Spinal cord (tissue), 10 donors: ENCODE measurements at places on chromosomes 5 and 9. TPM values are rescaled to one million over a fixed set of nuclear protein-coding genes. Genes with fewer than 3 reads are reported as not detected.

DOCK2 gene
- 5.8 TPM for polyA plus RNA-seq

GRCh38 chr5:93611976-93612854 lies 29.2 kb downstream of the NR2F1 start:
- no peak for DNase-seq

DNA sequence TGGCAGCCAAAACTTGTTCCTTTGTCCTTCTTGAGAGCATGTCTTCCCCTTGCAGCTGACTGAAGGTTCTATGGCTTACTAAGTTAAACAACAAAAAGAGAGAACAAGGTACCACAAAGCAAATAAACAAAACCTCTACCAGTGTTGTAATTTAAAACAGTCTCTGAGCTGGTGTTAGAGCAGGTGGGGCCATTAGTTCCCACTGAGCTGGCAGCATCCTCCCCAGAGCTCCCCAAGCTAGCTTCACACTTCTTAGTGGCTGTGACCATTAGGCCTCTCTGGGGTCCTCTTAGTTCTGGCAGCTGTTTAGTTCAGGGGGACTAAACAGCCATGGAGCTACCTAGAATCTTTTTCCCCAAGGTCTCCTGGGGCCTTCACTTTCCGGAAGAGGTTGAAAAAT lies 128.6 kb upstream of the ELL2 start:
- DNase-seq, result no peak

SMC5 gene
- 24.2 TPM for polyA plus RNA-seq

DNA sequence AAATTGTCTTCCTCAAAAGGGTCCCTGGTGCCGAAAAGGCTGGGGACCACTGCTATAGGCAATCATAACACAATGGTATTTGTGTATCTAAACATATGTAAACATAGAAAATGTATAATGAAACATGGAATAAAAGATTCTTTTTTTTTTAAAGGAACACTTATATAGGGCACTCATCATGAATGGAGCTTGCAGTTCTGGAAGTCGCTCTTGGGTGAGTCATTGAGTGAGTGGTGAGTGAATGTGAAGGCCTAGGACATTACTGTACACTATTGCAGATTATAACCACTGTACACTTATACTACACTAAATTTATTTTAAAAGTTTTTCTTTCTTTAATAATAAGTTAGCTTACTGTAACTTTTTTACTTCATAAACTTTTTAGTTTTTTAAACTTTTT lies 176.4 kb downstream of the ARRDC3 start:
- DNase-seq, result no peak

DNA sequence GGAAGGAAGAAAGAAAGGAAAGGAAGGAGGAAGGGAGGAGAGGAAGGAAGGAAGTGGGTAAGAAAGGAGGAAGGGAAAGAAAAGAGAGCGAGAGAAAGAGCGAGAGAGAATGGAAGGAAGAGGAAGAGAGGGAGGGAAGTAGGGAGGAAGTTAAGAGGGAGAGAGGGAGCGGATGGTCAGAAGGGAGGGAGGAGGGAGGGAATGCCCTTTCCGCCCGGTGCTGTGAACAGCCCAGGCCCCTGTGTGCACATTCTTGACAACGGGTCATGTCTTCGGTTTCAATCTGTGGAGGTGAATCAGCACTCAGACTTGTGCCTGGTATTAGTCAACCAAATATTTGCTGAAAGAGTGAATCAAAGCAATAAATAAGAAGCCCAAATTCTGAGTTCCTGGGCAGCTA lies 39.2 kb downstream of the PRUNE2 start:
- no peak for DNase-seq

RHOBTB3 gene
- 44.2 TPM for polyA plus RNA-seq

LCN1 gene
- not detected for polyA plus RNA-seq

- no peak for DNase-seq
These were observed 480.1 kb upstream of the SMARCA2 start for GRCh38 chr9:1535051-1535450.

- no peak for DNase-seq
These were observed 39.2 kb upstream of the EQTN start for GRCh38 chr9:27336126-27336525.

DNA sequence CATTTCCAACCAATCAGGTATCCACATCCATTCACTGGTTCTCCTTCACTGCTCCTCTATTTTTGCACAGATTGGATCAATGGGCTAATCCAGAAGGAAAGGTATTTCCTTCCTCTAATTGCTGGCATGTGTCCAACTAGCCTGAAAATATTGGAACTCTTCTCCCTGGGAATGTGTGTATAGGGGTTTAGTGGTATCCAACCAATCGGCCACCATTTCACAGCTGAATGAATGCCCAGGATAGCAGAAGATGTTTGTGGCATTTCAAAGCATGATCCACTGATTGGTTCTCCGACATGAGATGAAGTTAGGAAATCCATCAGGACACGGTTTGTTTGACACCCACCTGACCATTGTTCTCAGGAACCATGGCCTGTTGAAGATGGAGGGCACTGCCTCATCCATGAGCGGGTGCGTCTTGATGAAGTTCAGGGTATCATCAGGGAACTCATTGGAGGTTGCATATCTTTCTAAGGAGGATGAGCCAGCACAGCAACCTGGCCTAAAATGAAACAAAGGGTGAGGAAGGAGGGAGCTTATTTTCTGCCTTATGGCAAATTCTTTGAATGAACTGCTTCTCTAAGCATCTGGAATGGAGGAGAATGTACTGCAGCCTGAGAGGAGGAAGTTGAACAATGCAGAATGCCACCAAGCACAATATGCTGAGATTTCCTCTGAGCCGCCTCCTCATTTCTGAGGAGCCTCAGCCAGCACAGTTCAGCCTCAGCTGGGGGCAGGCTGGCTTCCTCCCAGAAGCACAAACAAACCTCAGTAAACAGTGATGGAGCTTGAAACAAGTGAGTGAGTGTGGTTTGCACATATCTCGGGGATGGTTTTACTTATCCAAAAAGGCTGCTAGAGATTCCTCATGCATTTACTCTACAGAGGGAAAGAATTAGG lies 94.6 kb downstream of the SEMA6A start:
- DNase-seq, result no peak

SLC36A3 gene
- polyA plus RNA-seq, result not detected

DNA sequence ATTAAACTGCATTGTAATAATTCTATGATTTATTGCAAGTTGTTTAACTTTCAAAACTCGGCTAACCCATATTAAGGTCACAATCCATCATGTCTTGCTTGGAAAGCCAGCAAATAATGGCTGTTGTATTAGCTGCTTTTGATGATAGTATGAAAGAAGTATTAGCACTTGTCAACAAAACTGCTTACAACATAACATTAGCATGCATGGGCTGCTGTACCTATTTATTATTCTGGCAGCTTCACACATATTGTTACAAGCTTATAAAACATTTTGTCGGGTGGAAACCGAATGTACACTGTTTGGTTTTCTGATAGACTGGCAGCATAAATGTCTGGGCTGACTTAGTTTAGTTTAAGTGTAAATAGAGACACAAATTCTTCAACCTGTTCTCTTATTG lies 378.3 kb downstream of the KIAA0825 start:
- DNase-seq, result peak; percentile 55

GRCh38 chr5:97097326-97098230 lies 44.8 kb downstream of the LIX1 start:
- DNase-seq, result no peak

- no peak for DNase-seq
These were observed 65.7 kb downstream of the GABRA6 start for GRCh38 chr5:161751265-161751664.

- no peak for DNase-seq
These were observed 34.9 kb upstream of the FAM120AOS start for GRCh38 chr9:93488244-93488643.

DNA sequence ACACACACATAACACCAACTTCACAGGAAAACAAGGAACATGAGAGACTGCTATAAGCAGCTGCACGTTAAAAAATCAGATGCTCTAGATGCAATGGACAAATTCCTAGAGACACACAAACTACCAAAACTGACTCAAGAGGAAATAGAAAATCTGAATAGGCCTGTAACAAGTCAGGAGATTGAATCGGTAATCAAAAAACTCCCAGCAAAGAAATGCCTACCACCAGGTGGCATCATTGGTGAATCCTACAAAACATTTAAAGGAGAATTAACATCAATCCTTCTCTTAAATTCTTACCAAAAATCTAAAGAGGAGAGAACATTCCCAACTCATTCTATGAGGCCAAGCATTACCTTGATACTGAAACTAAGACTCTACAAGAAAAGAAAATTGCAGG lies 54.9 kb downstream of the NDST1 start:
- no peak for DNase-seq

DNA sequence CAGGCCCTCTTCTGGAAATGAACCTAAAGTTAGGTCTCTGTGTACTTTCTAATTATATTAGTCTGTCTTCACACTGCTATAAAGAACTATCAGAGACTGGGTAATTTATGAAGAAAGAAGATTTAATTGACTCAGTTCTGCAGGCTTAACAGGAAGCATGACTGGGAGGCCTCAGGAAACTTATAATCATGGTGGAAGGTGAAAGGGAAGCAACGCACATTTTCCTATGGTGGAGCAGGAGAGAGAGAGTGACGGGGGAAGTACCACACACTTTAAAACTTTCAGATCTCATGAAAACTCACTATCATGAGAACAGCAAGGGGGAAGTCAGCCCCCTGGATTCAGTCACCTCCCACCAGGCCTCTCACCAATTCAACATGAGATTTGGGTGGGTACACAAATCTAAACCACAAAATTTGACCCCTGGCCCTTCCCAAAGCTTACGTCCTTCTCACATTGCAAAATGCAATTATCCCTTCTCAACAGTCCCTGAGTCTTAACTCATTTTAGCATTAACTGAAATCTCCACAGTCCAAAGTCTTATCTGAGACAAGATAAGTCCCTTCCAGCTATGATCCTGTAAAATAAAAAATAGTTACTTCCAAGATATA lies 40.7 kb downstream of the TRIP13 start:
- no peak for DNase-seq

SEMA6A gene
- 135 TPM for polyA plus RNA-seq

- DNase-seq, result no peak
These were observed 65.6 kb upstream of the SEMA6A start for GRCh38 chr5:116640236-116640635.

SPARC gene
- polyA plus RNA-seq, result 2,283 TPM
